ENCODE measurements at places on chromosomes 2 and 18.
A peak's percentile ranks its signal among the peaks of the same experiment; 100 is the strongest.

GRCh38 chr2:201254081-201254730 is 6.1 kb upstream of the CASP8 start:
- peak; percentile 42 for DNase-seq

DNA sequence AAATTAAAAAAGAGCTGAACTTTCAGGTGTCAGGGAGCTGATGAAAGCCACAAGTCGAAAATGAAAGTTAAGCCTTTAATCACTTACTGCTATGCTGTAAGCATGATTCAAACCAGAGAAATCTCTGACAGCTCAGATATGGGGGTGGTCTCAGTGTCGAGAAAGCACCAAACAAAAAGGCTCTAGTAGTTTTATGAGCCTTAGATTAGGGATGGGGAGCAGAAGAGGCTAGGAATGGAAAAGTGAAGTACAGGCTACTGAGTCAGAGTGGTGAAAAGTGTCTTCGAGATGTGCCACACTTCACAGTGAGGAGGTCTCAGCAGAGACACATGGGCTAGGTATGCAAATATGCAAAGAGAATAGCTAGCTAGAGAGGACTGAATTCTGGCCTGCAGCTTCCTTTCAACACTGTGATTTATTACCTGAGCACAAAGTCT is 482.2 kb downstream of the SPAG16 start:
- DNase-seq, result no peak

DNA sequence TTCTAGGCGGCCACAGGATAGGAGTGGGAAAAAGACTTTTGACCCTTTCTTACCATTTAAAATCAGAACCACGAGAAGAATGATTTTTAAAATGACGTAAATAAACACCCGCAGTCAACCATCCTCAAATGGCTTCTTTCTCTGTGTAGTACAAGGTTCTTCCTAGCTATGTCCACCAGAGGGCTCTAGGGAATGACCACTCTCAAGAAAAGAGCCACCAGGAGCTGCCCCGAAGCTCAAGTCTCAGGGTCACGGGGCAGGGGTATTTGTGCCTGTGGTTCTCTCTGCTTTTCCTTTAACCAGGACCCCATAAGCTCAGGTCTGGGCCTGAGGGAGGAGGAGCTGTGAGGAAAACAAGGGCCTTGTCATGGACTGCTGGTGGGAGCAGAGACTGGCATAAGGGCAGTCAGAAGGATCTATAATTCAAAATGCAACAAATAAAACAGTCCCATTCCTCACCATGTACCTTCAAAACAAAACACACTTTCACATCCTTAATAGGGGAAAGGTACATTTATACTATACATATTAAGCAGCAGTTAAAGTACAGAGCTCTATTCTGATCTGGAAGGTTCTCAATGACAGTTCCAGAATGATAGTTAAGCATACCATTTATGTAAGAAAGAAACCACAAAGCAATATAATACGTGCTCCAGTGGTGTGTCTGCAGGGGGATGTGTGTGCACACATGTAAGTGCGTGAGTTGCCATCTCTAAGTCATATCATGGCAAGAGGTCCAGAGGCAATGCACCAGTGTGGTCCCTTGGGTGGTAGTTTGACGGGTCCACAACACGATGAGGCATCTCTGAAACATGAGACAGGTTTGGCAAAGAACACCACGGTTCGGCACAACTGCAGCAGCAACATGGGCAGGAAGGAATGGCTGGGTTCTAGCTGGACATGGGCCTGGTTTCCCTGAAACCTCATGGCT is 18.6 kb downstream of the LYPD1 start:
- no peak for DNase-seq

GRCh38 chr2:180279581-180279980 is 272.5 kb upstream of the CWC22 start:
- DNase-seq, result no peak

GRCh38 chr2:207284556-207285472 is 119.1 kb upstream of the KLF7 start:
- DNase-seq, result no peak
